Heart left ventricle (tissue), 16 donors: ENCODE measurements at places on chromosomes 16 and 17.
A peak's percentile ranks its signal among the peaks of the same experiment; 100 is the strongest.

DNA sequence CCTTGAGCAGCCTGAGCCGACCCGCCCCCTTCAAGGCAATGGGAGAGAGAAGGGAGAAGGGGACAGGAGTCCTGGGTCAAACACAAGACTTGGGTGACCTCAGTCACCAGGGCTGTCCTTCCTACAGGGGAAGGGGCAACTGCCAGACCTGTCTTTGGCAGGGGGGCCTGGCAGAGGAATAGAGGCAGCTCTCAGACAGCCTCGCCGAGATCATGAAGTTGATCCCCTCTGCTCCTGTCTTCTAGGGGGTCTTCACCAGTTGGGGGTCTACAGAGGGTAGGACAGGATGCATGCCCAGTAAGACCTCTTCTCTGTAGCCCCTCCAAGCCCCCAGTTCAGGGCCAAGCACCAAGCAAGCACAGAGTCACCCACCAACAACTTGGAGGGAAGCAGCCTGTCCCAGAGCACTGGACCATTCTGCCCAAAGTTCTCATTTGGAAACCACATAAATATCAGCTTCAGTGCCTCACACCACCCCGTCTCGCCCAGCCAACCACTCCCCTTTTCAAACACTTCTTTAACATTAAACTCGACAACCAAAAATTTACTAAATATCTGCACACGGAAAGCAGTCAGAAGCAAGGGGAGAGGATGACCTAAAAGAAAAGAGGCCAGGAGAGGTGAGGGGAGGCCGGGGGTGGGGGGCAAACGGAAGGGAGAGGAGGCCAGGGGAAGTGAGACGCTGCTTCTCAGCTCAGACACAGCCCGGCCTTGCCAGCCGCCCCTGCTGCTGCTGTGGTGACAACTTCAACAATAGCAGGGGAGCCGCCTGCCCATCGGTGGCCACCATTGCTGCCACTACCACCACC is 7.7 kb downstream of the DOK4 start:
- no peak for DNase-seq

GRCh38 chr17:1985686-1986085 is 39.4 kb downstream of the RTN4RL1 start:
- DNase-seq = no peak

DNA sequence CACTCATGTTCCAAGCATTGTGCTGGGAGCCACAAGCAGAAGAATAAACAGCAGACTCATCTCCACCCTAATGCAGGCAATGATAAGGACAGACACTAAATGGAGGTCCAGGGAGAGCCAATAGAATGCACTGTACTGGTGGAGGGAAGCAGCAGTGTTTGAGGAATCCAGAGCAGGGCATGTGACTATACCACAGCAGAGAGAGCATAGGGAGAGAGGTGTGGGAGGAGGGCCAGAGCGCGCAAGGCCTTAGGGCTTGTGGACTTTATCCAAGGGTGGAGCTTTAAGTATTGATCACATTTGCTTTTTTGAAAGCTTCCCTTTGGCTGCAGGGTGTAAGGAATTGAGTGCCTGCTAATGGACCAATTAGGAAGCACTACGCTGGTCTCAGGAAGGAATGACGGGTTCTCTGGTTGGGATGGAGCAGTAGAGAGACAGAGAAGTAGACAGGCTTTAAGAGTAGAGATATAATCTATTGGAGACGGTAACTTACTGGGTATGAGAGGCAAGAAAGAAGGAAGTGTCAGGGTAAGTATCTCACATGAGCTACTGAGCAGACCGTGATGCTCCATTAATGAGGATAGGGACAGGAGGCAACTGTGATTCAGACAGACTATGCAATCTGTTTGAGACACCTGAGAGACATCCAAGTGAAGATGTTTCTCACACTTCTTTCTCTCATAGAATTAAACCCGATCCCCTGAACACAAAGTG is 82.2 kb downstream of the MYO1D start:
- DNase-seq = no peak

GRCh38 chr16:63998-64913 is 8.2 kb downstream of the RHBDF1 start:
- peak; percentile 29 for DNase-seq

GRCh38 chr17:61007980-61008379 is 330.3 kb downstream of the BCAS3 start:
- DNase-seq = peak; percentile 16

GRCh38 chr17:5580367-5580766 is 3.9 kb downstream of the NLRP1 start:
- no peak for DNase-seq

- DNase-seq = no peak
Measured at GRCh38 chr17:82767041-82767754, 15.3 kb downstream of the TBCD start.

DNA sequence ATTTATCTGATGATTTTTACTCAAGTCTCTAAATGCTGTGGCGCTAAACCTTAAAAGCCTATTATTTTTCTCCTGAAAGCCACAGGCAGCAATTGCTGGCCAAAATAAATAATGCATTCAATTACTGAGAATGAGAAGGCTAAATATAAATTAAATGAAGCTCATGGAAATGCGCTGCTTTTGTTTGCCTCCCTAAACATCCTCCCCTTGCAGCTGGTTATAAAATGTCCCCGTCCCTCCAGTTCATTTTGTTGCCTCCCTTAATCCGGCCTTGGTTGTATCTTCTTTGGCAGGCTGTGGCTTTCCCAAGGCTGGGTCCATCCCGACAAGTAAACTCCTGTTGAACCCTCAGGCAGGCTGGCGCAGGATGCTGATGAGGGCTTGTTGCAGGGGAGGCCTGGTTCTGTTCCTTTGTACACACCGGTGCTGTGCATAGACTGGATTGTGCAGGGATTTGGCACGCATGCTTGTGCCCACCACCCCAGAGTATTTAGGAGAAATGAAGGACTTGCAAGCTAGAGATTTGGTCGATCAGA is 62.7 kb downstream of the KNOP1 start:
- DNase-seq = no peak

- DNase-seq = no peak
Measured at GRCh38 chr16:73529303-73530012, 481.5 kb upstream of the ZFHX3 start.

DNA sequence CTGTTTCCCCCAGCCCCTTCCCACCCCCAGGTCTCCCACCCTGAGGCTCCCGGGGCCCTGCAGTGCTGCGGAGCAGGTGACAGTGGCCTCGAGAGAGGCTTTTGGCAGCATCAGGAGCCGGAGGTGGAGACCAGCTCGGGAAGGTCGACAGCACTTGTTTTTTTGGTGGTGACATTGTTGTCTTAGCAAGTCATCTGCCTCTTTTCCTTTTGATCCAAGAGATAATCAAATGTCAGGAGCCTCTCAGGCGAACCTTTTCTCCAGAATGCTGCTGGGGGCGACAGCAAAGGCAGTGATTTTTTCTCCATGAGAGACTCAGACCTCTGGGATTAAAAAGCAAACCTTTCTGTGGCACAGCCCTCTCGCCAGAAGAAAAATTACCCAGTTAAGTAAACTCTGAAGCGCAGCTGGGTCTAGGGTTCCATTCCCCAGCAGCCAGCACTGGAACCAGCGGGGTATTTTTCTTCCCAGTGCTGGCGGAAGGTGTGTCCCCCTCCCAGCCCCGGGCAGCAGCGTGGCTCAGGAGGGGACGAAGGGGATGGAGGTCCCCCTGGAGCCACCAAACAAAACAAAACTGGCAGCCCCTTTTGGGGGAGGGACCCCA is 37.2 kb downstream of the GRIN2C start:
- DNase-seq = no peak
